ENCODE measurements at places on chromosomes 16 and 17. TPM values are rescaled to one million over a fixed set of nuclear protein-coding genes. Genes with fewer than 3 reads are reported as not detected.

The BICDL2 gene
- 57.9 TPM for total RNA-seq

The ATP6V0C gene
- 205 TPM for total RNA-seq

The MMP25 gene
- total RNA-seq = 0.28 TPM

The OTOA gene
- not detected for total RNA-seq

The TNP2 gene
- not detected for total RNA-seq

The VEZF1 gene
- total RNA-seq = 29.9 TPM

The HBA2 gene
- total RNA-seq = not detected

The FLII gene
- 434 TPM for total RNA-seq

The FBXW10 gene
- total RNA-seq = 5.3 TPM

The CCL7 gene
- not detected for total RNA-seq

The CIBAR2 gene
- total RNA-seq = not detected

The EFCAB13 gene
- total RNA-seq = 3.2 TPM

The CDK5R1 gene
- total RNA-seq = 1.8 TPM

The CES1 gene
- 141 TPM for total RNA-seq

The CIITA gene
- total RNA-seq = 1.2 TPM

The CORO6 gene
- total RNA-seq = 35.0 TPM

The KREMEN2 gene
- total RNA-seq = 16.2 TPM

All from PC-9 (cell line).